IMR-90 (cell line): ENCODE measurements at places on chromosomes 16 and 17. TPM values are rescaled to one million over a fixed set of nuclear protein-coding genes. Genes with fewer than 3 reads are reported as not detected.

The KCTD13 gene
- 3.1 and 4.1 TPM in 2 replicates for total RNA-seq

The GPR142 gene
- not detected in 2 replicates for total RNA-seq

The AATK gene
- under 0.01 TPM in 1 of 2 replicates, not detected in the other for total RNA-seq

The CHST5 gene
- not detected in 2 replicates for total RNA-seq

The KRTAP2-3 gene
- 1.4 TPM in 2 replicates for total RNA-seq

DNA sequence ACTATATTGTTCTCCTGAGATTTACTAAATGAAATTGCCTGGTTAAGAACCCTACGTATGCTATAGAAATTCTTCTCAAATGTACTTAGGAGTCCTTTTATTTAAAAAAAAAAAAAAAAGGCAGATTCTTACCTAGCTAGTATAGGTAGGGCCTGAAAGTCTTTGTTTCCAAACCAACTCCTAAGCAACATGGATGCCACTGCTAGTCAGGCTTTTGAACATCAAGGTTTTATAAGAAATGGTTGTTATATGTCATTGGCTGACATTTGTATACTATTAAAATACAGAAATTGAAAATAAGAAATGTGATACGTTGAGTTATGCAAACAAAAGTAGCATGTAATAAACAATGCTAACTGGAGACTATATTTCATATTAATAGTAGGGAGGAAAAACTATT, 1.2 kb downstream of the EVI2A start:
- no peak for DNase-seq

DNA sequence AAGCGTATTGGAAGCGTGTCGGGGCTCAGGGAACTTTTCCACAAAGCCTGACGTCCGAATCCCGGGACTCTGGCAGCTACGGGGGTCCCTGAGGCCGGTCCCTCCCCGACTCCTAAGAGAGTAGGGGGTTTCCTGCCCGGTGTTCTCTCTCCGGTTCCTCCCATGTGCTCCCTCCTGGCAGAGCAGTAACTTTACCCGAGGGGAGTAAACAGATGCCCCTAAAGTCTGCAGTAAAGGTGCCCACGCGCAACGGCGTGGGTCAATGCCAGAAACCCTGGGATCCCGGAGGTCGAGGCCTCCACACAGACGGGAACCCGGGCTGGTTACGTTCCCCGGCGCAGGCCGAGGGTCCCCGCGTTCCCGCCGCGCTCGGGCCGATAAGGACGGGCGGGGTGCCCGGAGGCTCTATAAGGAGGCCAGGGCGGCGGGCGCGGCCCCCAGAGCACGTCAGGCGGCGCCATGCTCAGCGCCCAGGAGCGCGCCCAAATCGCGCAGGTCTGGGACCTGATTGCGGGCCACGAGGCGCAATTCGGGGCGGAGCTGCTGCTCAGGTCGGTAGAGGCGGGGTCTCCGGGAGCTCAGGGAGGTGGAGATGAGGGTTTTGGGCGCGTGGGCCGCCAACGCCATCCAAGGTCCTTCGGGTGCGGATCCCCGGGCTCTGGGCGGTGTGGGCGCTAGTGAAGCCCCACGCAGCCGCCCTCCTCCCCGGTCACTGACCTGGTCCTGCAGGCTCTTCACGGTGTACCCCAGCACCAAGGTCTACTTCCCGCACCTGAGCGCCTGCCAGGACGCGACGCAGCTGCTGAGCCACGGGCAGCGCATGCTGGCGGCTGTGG, at the start of gene HBM:
HBM (plus strand) TSS at position 440 of the 836 bp plus-strand sequence; CDS start at position 460, 20 bp downstream.
- DNase-seq = no peak

DNA sequence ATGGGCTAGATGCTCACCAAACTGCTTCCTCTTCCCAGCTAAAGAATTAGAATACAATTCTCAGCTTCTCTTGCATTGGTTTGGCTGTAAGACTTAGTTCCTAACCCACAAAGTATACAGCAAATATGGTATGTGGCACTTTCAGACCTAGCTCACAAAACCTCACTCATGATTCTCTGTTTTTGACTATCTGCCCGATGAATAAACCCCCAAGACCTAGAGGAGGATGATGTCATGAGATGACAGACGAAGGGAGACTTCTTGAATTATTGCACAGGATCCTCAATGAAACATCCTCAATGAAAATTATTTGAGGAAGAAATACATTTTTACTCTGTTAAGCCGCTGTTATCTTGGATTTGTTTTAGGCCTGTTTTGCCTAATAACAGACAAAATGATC, 14.3 kb downstream of the CNOT1 start:
- DNase-seq = peak; percentile 63

GRCh38 chr16:10921536-10922327, 20.5 kb downstream of the DEXI start:
- DNase-seq = no peak

- DNase-seq = no peak
Observed at GRCh38 chr17:76548378-76549214, 8.8 kb downstream of the PRCD start.
